ENCODE measurements at places on chromosomes 2 and 18. TPM values are rescaled to one million over a fixed set of nuclear protein-coding genes. Genes with fewer than 3 reads are reported as not detected.
A peak's percentile ranks its signal among the peaks of the same experiment; 100 is the strongest.

DNA sequence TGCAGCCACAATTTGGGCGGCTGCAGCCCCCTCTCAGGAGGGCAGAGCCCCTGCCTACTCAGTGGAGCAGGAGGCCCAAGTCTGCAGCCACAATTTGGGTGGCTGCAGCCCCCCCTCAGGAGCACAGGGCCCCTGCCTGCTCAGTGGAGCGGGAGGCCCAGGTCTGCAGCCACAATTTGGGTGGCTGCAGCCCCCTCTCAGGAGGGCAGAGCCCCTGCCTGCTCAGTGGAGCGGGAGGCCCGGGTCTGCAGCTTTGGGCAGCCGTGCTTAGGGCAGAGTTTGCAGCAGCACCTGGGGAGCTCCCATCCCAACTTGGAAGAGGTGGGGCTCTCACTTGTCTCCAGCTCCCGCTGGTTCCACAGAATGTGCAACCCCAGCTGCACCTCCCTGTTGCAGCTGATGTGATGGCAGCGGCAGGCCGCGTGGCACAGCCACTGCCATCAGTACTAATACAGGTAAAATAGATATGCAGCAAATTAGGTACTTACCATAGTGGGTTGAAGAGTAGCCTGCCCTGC, 99.4 kb downstream of the TWIST2 start:
- DNase-seq: no peak

DNA sequence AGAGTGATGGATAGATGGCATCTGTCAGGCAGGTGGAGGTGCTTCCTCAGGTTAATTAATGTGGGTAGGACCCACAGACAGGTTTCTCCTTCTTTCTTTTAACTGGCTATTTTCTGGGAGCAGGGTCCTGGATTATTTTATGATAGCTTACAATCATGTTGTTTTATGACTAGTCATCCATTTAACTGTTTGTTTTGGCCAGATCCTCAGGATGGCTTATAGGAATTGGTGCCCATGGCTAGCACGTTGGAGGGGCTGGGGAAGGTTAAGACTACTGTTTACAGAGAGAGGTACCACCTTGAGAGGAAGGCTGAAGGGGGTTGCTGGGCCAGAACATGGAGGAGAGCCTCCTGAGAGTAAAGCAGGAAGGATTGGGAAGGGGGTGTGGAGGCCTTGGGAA, 78.0 kb upstream of the MGAT5 start:
- DNase-seq: peak; percentile 40

- no peak for DNase-seq
Observed at GRCh38 chr2:98895901-98896300, 40.1 kb downstream of the CRACDL start.

GRCh38 chr2:105888625-105889024, 143.9 kb downstream of the NCK2 start:
- DNase-seq: peak; percentile 20

GRCh38 chr2:240377366-240377765, 58.1 kb upstream of the GPC1 start:
- DNase-seq: no peak

- no peak for DNase-seq
Observed at GRCh38 chr2:145739681-145740080, 1219.8 kb upstream of the ZEB2 start.

- DNase-seq: no peak
Observed at GRCh38 chr18:9681217-9681616, 26.9 kb upstream of the RAB31 start.

- no peak for DNase-seq
Observed at GRCh38 chr2:185128346-185128745, 530.0 kb downstream of the ZNF804A start.

DNA sequence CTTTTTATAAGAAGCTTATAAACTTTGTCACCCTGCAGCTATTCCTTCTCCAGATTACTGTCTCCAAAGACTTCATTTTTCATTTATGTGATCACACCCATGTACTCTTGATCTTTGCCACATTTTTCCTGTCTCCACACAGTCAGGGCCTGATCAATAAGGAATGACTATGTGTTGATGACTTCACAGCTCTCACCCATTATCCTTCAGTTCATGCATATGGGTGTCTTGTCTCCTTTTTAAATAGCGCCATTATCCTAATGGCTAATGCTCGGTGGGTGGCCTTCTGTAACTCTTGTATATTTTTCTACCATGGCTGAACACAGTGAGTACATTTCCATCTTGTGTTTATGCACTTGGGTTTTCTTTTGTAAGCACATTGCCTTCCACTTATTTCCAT, 335.7 kb upstream of the NRP2 start:
- no peak for DNase-seq

DNA sequence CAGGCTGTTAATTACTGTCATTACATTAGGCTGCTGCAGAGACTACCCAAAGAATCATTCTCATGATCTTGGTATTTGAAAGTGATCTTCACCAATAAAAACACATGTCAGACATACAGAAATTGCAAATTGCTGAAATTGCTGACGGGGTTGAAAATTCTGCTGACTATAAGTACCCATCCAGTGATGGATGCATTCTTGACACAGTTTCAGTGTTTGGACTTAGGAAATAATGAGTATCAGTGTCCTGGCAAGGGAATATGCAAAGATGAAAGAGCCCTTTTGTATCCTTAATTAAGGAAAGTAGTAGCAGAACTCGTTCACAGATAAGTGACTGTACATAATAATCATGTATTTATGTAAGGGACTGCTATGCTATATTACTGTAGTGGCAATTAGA, 221.1 kb upstream of the ATP5MC3 start:
- DNase-seq: no peak

- DNase-seq: no peak
Observed at GRCh38 chr2:96514521-96514920, 9.4 kb upstream of the NEURL3 start.

DNA sequence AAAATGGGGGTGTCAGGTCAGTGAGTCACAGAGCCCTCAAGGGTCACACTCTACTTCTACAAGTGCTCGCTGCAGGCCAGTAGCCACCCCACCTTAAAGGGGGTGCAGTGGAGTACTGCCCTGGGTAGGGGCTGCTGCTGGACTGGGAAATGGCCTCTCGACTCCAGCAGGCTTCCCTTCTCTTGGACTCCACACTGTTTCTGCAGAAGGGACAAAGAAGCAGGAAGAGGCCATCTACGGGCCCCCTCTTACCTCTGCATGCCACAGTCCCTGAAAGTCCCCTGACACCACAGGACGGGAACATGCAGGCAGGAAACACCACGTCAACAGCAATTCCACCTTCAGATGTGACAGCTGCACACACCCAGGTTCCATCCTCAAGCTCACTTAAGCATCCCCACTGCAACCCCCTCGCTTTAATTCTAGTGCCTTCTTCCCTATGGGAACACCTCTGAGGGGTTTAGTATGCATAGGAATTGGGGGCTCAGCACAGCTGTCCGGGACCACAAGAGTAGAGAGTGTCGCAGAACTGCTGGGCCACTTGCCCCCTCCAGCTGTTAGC, 22.3 kb downstream of the SNED1 start:
- DNase-seq: no peak

DNA sequence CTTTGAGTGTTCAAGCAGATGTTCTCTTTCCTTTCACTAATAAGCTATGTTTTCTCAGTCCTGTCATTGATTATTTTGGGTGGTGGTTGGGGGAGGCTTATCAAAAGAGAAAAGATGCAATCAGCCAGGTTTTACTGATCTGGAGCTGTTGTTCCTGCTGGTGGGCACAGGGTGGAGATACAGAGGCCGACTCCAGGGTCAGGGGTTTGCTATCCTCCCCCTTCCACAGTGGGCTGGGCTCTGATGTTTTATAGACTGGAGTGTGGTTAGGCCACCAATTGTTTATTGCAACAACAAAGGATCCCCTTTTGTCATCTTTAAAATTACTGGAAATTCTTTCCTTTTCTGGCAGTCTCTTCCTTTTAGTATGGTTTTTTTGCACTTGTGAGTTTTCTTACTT, 120.5 kb downstream of the TANC1 start:
- peak; percentile 43 for DNase-seq

GRCh38 chr2:168456521-168457189, 583 bp downstream of the CERS6 start:
- DNase-seq: peak; percentile 51

GRCh38 chr2:70668911-70669310, 99.1 kb downstream of the ADD2 start:
- DNase-seq: no peak

DNA sequence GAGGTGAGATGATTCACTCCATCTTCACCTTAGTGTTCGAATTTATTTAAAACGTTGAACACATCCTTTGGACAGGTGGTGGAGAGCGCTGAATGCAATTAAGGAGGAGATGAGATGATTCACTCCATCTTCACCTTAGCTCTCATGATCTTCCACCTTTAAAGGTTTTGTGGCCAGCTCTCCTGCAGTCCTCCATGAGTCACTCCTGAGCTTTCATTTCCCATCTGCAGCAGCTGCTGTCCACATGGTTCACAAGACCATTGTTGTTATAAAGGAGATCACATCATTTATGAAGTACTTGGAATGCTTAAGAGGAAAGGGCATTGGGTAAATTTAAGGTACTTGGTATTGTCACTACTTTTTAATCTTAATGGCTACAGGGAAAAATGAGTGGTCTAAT, 298.5 kb downstream of the PAX3 start:
- no peak for DNase-seq

DNA sequence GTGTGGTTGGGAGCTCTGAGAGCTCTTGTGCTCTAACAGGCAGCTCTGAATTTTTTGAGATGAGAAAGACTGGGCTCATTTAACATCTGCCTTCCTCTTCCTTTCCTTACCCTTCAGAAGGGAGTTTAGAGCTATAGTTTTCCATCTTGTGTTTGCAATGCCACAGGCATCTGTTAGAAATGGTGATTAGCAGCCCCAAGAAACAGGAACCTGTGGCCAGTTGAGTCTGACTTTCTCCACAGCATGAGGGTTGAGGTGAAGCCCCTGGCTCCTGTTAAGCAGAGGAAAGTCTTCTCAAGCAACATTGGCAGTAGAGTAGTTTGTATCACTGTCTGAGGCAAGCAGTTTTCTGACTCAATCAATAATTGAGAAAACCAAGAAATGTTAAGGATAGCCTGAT, 577.4 kb downstream of the ZEB2 start:
- DNase-seq: no peak

- peak; percentile 14 for DNase-seq
Observed at GRCh38 chr2:145015561-145015960, 495.6 kb upstream of the ZEB2 start.

- peak; percentile 68 for DNase-seq
Observed at GRCh38 chr2:174597345-174598047, at the start of gene WIPF1. WIPF1 (minus strand) TSS chr2:174597804; CDS start chr2:174585573, 12,231 bp downstream.

DNA sequence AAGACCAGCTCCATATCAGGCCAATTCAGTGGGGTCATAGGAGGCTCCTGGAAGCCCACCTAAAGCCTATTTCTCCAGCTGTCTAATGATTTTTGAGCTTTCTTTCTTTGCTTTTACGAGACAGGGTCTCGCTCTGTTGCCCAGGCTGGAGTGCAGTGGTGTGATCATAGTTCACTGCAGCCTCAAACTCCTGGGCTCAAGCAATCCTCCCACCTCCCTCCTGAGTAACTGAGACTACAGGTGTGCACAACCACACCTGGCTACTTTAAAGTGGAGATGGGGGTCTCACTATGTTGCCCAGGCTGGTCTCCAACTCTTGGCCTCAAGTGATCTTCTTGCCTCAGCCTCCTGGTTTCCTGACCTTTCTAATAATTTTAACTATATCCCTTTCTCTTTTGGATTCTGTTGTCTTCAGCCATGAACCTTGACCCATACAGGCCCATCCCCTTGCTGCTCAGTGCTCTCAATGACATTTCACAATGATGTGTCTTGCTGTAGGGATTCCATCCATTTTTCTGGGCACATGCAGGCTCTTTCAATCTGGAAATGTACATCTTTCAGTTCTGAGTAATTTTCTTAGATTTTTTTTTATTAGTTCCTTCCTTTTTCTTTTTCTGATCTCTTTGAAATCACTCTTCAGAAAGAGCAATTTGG, 29.7 kb downstream of the GNLY start:
- DNase-seq: no peak

DNA sequence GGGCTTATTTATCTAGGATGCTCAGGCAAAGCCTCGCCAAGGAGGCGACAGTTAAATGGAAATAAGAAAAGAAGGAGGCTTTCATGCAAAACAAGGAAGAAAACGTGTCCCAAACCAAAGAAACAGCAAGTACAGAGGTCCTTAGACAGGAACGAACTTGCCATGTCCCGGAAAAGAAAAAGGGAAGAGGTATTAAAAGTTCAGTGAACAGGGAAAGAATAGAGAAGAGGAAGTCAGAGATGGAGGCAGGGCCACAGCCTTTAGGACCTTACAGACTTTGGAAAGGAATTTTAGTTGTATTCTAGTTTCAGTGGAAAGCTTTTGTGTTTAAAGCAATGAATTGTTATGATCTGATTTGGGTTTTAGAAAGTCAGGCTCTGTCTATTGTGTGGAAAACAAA, 22.1 kb downstream of the IKZF2 start:
- DNase-seq: no peak

GRCh38 chr2:75288760-75289159, 89.4 kb upstream of the TACR1 start:
- DNase-seq: no peak

- DNase-seq: no peak
Observed at GRCh38 chr2:52810460-52810859, 957.1 kb upstream of the CHAC2 start.

DNA sequence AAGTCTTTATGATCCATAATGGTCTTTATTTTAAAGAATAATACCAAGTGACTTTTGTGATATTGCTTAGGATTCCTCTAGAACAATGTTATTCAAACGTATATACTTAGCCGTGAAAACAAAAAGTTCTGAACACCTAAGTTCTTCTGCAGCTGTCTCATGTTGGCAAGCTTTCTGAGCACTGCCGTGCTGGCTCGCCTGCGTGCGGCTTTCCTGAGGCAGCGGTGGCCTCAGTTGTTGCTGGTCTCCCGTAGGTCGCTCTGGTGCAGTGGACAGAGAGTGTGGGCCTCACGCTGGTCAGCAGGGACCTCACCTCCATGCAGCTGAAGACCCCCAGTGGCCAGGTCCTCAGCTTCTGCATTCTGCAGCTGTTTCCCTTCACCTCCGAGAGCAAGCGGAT, 66.8 kb upstream of the NFATC1 start:
- no peak for DNase-seq

DNA sequence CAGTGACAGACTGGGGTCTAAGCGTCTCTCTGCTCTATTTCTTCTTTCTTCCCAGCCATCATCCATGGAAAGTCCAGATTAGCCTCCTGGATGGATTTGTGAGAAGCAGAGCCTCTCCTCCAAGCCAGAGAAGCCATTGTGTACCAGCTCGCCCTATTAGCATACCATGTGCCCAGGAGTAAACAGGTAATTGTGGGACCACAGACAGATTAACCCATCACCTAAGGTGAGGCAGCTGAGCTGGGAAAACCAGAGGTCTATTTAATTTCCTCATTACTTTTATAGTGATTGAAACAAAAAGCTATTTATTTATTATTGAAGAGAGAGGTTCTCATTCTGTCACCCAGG, 54.7 kb upstream of the NT5C1B start:
- no peak for DNase-seq

The CHRNG gene
- total RNA-seq: not detected

The ACVR1C gene
- 0.17 TPM for total RNA-seq

The ANKRD29 gene
- 4.2 TPM for total RNA-seq

The LRRC30 gene
- total RNA-seq: not detected

The GPATCH11 gene
- 9.4 TPM for total RNA-seq

The LBX2 gene
- 0.98 TPM for total RNA-seq

The TMEM178A gene
- not detected for total RNA-seq

The STARD6 gene
- not detected for total RNA-seq

The CCDC121 gene
- 2.8 TPM for total RNA-seq

The C2orf78 gene
- not detected for total RNA-seq

The KLHL14 gene
- 0.85 TPM for total RNA-seq

The TMEM200C gene
- not detected for total RNA-seq

Measured in dermis blood vessel endothelial cell (primary cell).